ENCODE measurements at places on chromosomes 16 and 17.

DNA sequence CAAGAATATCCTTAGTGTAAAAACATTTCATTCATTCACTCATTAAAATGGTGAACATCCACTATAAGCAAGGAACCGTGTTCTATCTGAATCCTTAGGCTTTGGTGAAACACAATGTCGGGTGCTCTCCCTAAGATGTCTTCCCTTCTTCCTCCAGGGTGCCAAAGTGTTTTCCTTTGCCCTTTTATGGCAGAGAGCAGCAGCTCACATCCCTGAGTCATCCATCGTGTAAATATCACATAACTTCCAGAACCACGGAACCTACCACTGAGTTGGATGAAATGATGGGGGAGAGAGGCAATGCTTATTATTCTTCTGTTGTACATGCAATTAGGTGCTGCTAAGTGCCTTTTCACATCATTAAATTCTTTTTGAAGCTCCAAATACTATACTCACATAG lies 50.2 kb downstream of the DNAH3 start:
- DNase-seq: no peak

GRCh38 chr17:56269556-56270389 lies 116.5 kb downstream of the ANKFN1 start:
- no peak for DNase-seq

- no peak for DNase-seq
These were observed 61.5 kb downstream of the PCTP start for GRCh38 chr17:55812323-55812722.

GRCh38 chr17:34851961-34852540 lies 109.2 kb downstream of the CCT6B start:
- DNase-seq: no peak

DNA sequence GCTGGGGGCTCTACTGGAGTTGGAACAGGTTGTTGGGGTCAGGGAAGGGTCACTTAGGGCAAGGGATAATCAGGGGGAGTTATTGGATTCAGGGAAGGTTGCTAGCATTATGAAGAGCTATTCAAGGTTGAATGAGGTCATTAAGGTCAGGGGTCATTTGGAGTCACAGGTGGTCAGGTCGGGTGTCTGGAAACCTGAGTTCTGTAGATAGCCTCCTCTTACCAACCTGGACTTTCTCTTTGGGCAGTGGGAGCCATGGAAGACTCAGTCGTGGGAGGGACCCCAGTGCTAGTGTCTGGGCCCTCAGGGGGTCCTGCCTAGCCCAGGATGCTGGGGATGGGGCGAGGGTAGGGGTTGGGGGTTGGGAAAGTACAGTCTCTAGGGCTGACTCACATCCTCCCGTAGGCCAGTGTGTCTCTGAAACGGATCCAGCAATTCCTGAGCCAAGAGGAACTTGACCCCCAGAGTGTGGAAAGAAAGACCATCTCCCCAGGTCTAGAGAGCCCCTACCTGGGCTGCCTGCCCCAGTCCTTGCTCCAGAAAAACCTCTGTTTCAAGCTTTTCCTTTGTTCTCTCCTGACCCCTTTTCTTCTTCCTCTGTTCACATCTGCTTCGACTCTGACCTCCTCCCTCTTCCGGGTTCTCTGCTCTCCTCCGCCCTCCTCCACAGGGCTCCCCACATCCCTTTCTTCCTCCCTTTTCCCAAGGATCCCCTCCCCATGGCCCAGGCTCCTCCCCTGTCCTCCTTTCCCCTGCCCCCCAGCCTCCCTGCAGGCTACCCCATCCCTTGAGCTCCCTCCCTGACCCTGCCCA lies 33.5 kb downstream of the ABCC3 start:
- no peak for DNase-seq

DNA sequence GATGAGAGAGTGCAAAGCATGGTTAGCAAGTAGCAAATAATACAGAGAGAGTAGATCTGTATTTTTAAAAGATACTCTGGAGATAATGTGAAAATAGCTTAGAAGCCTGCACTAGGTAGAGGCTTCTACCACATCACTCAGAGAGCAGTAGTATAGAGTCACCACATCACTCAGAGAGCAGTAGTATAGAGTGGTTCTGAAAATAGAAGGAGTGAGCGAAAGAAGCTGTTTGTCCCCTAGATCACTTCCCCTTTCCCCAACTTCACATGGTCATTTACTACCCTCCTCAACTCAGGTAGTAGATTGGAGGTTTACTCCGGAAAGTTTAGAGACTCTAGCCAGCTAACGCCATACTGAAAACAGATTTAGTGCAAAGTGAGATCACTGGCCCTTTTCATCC lies 17.1 kb downstream of the DGKE start:
- DNase-seq: no peak

DNA sequence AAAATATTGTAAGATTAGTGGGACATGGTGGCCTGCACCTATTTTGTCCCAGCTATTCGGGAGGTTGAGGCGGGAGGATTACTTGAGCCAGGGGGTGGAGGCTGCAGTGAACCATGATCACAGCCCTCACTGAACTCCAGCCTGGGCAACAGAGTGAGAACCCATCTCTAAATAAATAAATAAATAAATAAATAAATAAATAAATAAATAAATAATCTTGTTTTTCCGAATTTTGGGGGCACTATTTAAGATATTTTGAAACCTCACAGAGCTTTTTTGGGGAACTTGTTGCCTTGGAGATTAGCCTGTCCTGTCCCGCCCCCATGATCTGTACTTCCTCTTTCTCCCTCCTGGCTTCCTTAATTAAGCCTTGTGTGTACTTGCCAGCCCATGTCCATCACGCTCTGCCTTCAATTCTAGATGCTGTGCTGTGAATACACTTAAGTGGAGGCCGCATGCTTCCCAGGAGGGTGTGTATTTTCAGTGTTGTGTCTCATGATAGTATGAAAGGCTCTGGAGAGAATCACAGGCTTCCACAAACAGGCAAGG lies 4.4 kb downstream of the LGALS9 start:
- no peak for DNase-seq

- DNase-seq: no peak
These were observed 11.7 kb upstream of the CD300H start for GRCh38 chr17:74578979-74579378.

GRCh38 chr17:71985111-71986039 lies 135.4 kb upstream of the SOX9 start:
- no peak for DNase-seq

DNA sequence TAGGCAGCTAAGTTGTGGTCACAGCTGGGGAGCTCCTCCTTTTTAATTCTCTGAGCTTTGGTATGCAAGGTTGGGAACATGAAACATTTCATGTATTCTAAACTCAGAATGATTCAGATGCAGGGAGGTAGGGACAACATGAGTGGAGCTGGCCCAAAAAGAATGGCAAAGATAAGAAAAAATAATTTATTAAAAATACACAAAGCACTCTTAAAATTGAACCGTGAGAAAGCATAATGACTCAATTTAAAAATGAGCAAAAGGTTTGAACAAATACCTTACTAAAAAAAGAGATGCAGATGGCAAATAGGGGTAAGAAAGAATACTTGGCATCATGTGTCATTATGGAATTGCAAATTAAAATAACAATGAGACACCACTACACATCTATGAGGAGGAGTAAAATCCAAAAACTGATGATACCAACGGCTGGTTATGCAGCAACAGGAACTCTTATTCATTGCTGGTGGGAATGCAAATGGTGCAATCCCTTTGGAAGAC lies 175.6 kb upstream of the IRX3 start:
- DNase-seq: no peak
